Kidney glomerular epithelial cell (primary cell): ENCODE measurements at places on chromosomes 3 and 15.

DNA sequence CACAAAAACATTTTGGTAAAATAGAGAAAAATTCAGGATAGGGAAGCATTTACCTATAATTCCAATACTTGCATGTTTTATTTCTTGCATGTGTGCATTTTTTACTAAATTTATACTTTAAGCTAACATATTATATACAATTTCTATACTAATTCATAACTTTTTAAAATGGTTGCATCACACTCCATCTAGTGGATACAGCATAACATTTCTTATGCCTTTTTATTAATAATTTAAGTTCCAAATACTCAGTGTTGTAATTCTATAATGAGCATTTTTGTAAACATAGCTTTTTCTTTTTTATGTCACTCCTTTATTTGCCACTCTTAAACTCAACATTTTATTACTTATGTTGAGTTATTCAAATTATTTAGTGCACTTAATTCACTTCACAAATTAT, 477.7 kb downstream of the ZBBX start:
- DNase-seq, result no peak

GRCh38 chr15:99076109-99076508, 28.8 kb upstream of the SYNM start:
- no peak for DNase-seq

DNA sequence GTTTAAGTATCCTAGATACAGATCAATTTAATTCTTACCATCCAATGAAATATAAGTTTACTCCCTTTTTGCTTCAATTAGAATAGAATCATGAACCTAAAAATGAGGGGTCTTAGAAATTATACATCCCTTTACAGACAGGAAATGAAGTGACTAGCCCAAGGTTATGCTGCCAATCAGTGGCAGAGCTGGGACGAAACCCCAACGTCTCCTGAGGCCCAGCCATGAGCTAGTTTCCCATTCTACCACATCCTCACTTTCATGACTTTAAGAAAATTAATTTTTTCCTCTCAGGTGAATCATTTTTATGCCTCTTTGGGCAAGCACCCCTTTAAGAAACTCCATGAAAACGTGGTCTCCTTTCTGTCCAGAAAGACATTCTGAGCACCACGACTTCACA, 11.2 kb downstream of the LRIG1 start:
- DNase-seq, result no peak

DNA sequence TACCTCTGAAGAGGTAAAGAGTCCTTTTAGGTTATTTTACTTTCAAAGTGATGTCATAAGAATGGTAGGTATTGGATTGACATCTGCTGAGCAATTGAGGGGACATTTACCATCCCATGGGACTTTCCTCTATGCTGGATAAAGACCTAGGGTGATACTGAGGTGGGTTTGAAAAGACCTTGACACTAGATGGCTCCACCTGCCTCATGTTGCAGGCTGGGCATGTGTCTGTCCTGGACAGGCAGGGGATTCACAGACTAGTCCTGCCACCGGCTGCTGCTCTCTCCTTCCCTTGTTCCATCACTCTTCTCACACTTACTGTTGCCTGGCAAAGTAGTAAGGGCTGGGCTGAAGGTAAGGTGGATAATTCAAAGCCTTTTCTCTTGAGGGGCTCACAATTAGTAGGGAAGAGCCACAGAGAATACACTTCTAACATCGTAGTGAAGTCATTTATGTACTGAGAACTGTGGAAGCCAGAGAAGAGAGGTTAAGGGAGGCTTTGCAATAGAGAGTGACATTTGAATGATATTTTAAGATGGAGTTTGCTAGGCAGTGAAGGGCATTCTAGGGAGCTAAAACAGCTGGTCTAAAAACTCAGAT, 27.7 kb downstream of the TRAK1 start:
- peak; percentile 11 for DNase-seq

- no peak for DNase-seq
These were observed 651.6 kb downstream of the NTRK3 start for GRCh38 chr15:87604857-87605446.

DNA sequence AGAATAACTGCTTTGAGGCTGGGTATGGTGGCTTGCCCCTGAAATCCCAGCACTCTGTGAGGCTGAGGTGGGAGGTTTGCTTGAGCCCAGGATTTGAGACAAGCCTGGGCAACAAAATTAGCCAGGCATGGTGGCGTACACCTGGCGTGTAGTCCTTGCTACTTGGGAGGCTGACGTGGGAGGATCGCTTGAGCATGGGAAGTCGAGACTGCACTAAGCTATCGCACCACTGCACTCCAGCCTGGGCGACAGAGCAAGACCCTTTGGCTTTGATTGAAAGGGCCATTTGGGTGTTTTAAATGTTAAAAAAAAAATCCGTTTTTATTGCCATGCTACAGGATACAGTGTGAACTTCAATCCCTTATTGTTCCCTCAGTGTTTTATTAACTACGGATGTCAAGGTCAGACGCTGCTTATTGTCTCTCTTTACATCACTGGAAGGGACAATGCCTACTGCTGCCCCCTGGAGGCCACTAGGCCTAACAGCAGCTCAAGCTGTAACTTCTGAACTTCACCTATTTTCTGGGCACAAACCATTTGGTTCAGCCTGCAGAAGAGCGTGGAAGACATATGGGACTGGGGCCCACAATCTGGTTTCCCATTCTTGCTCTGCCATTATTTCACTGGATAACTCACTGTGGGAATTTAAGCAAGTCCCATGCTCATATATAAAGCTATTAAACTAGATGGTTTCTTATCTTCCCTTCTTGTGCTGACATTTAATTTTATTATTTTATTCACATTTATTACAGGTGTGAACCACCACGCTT, 15.3 kb upstream of the IREB2 start:
- DNase-seq, result peak; percentile 62

DNA sequence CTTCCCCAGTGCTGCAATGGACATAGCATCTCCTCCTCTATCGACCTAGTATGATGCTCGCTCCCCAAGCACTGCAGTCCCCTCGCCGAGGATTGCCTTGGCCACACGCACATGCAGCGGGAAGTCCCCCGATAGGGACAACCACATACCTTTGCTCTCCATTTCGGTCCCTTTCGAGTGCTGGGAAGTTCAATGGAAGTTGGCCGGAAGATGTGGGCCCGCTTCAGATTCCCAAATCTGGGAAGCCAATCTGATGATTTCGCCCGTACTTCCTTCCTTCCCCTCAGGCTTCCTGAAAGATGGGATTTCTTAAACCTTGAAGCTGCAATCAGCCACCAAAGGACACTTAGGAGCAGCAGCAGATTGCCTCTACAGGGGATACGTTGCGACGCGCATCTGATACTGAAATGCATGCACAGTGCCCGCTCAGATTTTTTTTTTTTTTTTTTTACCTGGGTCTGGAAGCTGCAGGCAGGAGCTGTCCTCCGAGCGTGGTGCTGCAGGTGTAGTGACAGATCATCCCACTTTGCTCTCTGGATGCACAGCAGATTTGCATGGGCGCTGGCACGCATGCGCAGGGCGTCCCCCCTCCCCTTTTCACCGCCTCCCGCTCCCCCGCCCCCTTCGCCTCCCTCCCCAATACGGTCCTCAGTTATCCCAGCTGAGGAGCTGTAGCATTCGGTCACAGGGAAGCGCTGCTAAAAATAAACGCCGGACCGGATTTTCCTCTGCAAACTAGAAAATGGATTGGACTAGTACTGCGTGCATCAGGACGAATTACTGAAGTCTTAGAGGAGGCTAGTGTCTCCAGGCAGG, at the start of gene FGF12:
FGF12 (minus strand) TSS at position 510 of the 816 bp plus-strand sequence.
- peak; percentile 32 for DNase-seq
